Stimulated activated effector memory CD8-positive, alpha-beta T cell treated with anti-CD3 and anti-CD28 coated beads, Interleukin-12 subunit alpha, Interleukin-12 subunit beta, amount 100 ng/mL, for 72 hours (primary cell): ENCODE measurements at places on chromosomes 4 and X.

DNA sequence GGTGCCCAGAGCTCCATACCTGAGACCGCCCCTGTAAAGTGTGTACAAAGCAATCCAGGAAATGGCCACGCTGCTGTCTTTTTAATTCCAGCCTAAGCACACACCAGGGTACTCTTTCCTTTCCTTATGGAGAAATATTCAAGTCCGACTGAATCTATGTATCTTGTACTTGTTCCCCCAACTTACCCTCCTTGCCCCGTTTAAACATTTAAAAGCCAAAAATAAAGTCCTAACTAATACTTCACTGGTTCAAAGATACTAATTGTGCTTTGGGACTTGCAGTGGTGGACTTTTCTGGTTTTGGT lies 731 bp upstream of the AMMECR1 start:
- DNase-seq = no peak

DNA sequence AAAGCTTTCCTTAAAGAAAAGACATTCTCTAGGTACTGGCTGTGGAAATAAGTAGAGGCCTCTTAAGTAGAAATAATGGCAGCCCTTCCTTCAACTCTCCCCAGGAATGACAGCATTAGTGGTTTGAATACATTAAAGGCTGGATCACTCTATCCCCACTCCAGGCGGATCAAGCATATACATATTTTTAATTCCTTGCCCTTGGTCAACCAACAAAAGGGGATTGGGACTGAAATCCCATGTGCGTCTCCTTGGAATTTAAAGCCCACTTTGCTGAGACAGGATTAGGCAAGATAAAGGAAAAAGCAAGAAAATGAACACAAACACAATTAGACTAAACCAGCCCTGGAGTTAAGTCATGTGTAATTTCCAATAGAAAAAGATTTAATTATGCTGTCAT lies 391.3 kb downstream of the PPP1R2C start:
- DNase-seq = no peak

DNA sequence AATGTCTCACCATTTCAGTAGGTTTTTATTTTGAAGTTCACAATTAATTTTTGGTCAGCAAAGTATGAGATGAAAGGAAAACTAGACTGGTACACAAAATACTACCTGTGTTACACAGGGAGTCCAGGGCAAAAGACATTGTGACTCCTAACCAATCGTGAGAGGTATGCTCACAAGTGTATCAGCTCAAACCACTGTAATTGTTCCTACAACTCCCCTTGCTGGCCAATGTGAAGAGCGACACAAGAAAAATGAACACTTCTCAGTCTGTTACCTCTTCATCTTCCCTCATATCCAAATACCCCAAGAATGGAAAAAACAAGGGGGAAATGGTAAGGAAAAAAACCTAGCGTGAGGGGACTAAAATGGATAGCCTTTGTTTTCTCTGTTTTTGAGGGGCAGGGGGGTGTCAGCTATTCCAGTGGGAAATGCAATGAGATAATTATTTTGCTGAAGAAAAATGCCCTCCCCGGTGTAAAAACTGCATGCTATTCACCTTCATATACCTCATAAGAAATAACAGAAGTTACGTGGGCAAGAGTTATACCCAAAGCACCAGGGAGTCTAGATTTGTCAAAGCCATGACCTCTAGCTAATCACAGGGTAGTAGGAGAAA lies 30.6 kb upstream of the NSUN7 start:
- DNase-seq = no peak

DNA sequence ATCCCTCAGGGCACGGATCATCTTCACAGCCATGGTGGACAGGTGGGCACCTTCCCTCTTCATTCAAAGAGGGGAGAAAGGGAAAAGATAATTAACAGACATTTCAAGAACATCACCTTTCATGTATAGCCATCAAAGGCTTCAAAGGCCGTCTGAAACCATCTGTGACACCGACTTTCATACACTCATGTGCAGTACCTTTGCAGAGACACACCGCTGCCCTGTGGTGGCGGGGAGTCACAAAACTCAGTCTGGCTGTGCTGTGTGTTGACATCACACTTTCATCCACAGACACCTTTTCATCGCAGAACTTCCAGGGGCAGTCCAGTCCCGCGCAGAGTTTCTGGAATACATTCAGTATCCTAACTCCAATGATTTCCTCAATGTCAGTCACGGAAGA lies 47.6 kb upstream of the MTNR1A start:
- no peak for DNase-seq

- DNase-seq = no peak
Observed at GRCh38 chr4:7750523-7750922, 189.1 kb downstream of the AFAP1 start.

DNA sequence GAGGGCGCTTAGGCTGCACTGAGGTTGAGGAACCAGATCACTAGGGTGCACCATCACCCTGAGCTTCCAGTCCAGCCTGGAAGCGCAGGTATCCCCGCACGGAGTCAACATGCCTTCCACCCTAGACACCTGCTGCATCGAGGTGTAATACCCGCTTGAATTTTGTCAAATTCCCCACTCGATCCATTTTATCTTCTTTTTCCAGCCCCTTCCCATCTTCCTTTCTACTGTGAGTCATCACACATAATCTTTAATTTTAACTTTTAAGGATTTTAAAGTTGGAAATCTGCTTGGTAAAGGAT lies 821 bp downstream of the PLK4 start:
- DNase-seq = no peak

DNA sequence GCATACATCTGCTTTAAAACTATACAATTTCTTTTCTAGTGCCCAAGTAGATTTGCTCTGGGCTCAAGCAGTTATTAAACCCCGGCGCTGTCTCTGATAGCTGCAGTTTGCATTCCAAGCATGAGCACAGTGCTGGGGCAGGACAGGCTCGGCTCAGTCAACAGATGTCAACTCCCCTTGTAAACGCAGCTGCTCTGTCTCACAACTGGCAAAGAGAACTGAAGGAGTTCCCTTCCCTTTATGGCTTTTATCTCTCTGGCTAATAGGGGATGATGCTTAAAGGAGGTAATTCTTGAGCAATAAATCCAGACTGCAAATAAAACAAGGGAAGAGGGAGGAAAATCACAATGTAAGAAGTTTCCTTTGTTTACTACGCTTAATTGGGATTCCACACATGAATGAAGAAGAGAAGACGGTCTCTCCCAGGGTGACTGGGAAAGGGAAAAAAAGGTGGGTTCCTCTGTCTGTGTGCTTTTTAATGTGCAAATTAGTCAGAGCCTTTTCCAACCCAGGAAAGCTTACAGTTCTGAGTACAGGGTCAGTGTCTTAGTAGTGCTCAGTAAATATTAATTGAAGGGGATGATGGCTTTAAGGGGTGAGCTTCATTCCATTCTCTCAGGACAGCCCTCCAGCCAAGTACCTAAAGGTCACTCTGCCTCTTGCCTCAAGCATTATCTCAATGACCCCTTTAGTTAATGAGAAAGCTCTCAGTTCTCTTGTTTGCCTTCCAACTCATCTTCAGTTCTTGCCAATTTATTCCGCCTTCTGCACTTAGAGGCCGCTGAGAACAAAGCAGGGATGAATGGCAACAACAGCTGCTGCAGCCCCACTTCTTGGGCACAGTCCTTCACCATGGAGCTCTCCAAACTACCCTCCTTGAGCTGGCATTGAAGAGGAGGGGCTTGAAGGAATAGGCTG lies 155.7 kb upstream of the JADE1 start:
- DNase-seq = no peak

DNA sequence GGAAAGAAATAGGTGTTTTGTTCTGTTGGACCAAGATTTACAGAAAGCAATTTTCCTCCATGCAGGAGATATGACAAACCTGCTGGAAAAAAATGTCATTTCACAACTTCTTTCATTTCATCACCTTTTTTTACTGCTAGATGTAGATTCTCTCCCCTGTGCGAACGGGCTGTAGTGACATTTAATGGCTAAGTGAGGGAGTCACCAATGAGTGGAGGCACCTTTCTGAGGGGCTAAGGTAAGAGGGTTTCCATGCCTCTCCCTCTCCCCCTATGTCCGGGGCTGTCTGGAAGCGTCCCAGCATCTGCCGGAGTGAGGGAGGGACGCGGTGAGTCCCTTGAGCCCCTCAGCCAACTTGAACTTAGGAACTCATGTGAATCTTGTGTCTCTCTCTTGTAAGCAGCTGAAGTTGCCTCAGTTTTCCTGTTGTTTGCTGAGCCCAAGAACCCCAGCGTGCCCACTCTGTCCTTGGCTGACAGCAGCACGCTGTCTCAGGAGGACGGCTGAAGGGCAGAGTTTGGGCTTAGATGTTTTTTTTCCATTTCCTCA lies 42.3 kb downstream of the DCTD start:
- no peak for DNase-seq

DNA sequence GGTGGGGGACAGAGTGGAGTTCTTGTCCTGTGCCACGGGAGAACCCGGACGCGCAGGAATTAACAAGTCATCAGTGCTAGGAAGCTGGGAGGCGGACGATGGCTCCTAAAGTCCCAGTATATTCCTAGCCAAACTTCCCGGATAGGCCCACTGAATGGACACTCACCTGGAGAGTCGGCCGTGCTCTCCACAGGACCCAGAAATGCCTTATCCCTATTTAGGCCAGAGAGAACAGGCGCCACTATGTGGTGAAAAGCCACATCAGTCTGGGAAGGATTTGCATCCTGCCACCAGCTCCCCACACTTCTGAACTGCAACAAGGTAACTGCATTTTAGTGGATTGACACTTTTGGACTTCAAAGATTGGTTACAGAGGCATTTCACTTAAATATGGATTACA lies 1.1 kb downstream of the CFAP299 start:
- no peak for DNase-seq

DNA sequence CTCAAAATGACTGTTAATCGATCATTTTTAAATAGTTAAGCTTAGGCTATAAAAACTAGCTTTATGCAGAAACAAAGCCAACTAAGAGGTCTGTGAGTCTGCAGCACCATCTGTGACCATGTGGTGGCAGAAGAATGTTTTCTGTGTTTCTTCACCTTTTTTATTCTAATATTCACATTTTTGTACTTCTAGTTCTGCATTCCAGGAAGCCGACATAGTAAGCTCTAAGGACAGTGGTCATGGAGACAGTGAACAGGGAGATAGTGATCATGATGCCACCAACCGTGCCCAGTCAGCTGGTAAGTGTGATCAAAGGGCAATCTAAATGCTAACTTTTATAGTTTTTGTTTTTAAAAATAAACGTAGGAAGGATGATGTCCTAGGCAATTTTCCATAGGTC lies 5.6 kb downstream of the PCDH10 start:
- no peak for DNase-seq

DNA sequence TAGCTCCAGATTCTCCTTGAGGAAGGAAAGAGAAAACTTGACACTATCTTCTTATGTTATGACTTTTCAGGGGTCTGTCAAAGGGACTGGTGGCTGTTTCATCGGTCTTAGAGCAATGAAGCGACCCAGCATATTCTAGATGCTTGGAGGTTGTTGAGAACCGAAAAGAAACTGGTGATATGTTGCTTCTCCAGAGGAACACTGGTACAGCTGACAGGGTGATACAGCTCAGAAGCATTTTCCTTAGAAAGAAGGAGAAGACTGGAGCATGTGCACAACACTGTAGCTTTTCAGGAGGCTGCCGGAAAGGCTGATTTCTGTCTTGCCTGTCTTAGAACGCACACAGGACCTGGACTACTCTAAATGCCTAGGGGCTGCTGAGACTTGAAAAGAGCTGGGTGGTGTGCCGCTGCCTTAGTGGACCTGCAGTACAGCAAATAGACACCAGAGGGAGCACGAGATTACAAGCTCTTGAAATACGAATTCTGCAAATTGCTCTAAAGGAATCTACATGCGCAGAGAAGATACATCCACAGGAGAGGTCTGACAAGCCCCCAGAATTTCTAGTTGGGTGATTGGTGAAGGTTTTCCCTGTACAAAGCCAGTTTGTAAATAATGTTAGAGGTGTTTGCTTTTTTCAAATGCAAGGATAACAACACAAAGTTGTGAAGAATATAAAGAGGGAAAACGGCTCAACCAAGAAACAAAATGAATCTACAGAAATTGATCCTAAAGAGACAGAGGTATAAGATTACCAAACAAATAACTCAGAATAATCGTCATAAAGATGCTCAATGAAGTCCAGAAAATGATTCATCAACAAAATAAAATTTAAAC lies 223.1 kb upstream of the DMD start:
- DNase-seq = no peak

GRCh38 chr4:79235095-79235494 lies 90.8 kb downstream of the NAA11 start:
- no peak for DNase-seq

DNA sequence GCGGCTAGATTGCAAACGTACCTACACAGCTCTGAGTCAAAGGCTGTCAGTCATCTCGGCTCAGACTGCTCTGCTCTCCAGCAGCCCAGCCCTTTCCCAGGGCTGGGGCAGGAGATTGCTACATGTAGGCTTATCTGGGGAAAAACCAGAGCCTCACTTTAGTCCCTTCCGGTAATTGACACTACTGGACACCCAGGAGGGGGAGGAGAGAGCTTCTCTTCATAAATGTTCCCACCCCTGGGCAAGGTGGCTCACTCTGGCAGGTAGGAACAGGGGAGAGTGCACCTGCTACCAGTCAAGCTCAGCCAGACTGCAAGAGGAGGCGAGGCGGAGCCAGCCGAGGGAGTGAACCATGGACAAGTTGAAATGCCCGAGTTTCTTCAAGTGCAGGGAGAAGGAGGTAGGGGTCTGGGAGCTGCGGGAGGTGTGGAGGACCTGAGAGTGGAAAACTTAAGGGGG lies at the start of gene SLC6A14:
Gene SLC6A14 (plus strand): TSS at position 249 of the 459 bp plus-strand sequence. CDS start 104 bp downstream, at position 353.
- DNase-seq = no peak

DNA sequence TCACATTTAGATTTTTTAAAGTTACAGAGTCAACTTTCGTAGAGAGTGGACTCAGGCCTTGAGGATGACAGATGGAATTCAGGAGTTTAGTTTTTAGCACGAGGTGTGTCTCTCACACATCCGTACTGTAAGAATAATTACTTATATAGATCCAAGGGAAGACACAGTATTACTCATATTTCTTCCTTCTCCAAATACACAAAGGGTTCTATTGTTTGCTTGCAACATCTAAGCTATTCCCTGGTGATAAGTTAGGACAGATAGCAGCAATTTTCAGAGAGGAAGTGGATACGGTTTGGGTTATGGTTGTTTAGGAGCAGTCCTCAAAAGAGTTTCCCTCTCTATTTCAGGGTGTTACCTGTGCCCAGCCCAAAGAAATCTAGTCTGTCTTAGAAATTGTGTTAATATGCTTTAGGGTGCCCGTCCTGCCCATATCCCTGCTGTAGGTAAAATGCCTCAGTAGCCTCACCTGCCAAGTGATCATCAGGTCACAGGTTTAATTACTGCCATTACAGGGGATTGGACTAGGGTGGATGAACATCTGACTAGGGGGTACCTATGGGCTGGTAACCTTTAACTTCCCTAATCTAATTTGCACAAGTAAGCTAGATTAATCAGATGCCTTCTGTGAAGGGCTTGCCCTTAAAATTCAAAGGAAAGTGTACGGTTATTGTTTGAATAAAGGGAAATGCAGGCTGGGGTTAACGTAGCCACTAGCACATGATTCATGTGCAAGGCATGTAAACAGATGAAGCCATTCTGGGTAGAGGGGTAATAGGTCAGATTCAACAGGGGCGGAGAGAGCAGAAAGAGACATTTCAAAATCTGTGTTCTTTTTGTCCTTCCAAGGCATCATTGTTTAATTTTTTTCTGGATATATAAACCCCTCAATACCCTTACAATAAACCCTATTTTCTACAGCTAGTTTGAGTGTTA lies 8.7 kb upstream of the PPP3CA start:
- DNase-seq = no peak
